Gastroesophageal sphincter (tissue), 4 donors: ENCODE measurements at places on chromosomes 6 and 20.

DNA sequence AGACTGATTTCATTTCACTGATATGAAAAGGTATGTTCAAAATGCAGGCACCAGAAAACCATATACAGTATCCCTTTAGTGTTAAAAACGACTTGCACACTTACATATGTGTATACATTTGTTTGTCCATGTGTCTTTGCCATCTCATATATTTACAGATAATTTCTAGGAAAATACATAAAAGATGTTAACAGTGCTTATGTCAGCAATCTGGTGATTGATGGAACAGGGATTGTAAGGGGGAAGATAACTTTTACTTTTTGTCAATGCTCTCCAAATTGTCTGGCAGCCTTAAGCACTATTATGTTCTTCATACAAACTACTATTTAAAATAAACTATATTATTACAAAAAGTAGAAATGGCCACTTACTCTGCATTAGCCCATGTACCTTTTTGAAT lies 238.5 kb upstream of the DEFB112 start:
- no peak for ATAC-seq

DNA sequence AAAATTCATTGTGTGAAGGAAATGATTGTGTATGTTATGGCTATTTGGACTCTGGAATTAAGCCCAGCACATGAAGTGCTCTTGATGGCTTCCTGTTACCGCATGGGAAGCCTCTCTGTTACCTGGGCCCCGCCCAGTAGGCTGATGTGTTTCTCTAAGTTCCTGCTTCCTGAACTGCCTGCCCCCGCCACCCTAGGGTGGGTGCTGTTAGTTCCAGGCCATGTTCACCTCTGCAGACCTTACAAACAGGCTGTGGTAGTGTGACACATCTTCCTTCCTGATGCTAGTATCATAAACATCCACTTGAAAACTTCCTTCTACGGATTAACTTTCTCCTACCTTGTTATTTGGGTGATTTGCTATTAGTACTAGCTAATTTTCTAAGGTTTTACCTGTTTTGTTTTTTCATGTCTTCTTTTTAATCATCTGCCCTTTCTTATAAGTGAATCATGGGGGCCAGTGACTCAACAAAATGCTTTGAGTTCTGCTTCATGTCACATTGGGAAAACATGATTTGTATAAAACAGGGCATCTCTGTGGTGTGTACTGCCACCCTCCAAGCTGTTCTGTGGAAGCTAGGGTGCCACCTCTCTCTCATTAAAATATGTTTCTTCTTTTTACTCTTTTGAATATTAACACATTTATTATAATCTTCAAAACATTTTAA lies 40.6 kb downstream of the SH3BGRL2 start:
- peak; percentile 42 for ATAC-seq

GRCh38 chr20:62685781-62686555 lies 22.7 kb upstream of the NTSR1 start:
- peak; percentile 25 for ATAC-seq

GRCh38 chr20:13432126-13432525 lies 206.6 kb downstream of the TASP1 start:
- no peak for ATAC-seq

DNA sequence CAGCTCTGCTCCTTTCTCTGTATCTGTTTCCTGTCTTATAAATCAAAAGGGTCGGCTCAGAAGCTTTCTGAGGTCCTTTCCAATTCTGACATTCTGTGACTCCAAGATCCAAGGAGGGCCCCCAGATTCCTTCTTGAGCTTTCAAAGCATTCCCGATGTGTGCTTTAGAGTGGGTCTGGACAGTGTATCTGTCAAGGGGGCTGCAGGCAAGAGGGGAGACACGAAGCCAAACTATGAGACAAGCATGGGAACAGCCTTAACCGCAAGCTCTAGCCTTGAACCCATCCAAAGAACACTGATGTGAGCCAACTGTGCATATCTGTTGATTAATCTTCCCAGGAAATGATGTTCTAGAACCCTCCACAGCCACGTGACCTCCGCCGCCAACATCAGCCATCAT lies 73.8 kb downstream of the TSHZ2 start:
- ATAC-seq = no peak

DNA sequence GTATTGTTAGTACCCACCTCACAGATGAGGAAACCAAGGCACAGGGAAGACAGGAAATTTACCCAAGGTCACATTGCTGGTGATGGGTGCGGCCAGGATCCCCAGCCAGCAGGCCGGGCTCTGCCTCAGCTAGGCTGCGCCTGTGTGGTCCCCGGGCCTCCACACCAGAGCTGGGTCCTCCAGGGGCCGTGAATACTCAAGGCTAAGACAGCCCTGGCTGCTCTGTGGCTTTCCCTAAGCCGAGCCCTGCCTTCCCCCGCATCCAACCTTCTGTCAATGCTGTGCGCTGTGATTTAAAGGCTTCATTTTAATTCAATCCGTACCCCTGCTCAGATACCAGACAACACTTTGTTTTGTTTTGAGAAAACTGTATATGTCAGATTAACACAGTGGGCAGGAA lies 246.7 kb downstream of the TTLL2 start:
- no peak for ATAC-seq

DNA sequence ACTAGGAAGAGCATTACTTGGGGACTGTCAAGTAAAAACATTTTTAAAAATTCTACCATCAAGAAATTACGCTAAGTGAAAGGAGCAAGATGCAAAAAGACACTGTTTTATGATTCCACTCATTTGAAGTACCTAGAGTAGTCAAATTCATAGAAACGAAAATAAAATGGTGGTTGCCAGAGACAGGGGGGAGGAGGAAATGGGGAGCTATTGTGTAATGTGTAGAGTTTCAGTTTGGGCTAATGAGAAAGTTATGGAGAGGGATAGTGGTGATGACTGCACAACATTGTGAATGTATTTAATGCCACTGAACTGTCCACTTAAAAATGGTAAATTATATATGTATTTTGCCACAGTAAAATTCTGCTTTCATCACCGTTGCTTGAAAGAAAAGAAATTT lies 83.8 kb downstream of the UST start:
- ATAC-seq = no peak

DNA sequence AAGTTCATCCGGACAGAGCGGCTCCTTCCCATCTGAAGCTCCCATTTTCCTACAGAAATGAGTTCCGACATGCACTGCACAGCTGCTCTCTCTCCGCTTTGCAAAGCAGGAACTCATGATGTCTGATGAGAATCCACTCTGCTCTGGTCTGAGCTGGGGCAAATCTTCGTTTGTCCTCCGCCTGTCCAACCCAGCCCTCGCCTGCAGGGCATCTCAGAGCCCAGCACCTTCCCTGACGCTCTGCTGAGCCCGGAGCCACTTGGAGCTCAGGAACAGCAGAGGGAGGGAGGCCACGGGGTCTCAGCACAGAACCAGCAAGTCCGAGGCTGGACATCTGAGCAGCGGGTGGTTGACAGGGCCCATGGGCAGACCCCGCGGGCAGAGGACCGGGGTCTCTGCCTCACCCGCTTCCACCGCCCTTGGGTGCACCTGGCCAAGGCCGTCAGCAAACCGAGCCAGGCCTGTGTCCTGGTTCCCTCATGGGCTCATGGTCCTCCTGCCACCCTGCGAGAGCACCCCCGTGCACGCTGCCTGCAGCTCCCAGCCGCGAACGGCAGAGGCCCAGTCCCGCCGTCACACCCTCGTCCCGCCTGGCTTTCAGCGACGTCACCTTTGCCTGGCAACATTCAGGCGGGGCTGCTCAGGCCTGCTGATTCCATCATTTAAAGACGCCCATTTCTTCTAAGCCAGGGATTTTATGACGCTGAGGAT lies 78.5 kb upstream of the BHLHE23 start:
- ATAC-seq = no peak

DNA sequence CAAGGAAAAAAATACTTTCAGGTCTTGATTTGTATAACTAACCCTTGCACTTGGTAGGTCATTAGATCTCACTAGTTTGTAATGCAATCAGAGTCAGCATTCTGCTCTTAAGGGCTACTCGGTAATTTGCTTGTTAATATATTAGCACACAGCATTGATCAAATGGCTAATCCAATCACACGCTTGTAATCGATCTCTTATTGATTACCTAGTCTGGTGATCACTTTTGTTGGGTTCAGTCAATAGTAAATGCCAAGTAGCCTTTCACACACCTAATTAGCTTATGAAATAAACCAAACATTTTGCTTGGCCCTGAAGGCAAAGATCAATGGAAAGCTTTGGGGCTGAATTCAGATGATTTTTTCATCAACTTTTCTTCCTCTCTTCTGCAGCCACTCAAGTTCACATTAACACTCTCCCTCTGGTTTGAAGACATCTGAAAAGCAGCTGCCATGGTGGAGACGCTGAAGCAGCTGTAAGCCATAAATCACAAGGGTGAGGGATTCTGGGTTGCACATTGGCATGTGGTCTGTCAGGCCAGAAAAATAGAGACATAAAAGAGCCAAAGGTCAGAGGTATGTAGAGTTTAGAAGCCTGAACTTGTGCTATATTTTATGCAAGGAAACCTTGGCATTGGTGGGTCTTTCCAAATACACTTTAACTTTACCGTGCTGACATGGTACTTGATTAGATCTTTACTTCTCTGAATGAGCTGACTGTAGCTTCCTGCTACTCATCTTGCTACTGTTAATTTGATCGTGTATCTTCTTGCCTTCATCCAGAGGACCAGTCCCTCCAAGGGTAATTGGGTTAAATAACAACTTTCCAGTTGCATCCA lies 234.4 kb downstream of the SIM1 start:
- ATAC-seq = no peak

- no peak for ATAC-seq
These were observed 59.6 kb downstream of the ZNF831 start for GRCh38 chr20:59223182-59223601.

DNA sequence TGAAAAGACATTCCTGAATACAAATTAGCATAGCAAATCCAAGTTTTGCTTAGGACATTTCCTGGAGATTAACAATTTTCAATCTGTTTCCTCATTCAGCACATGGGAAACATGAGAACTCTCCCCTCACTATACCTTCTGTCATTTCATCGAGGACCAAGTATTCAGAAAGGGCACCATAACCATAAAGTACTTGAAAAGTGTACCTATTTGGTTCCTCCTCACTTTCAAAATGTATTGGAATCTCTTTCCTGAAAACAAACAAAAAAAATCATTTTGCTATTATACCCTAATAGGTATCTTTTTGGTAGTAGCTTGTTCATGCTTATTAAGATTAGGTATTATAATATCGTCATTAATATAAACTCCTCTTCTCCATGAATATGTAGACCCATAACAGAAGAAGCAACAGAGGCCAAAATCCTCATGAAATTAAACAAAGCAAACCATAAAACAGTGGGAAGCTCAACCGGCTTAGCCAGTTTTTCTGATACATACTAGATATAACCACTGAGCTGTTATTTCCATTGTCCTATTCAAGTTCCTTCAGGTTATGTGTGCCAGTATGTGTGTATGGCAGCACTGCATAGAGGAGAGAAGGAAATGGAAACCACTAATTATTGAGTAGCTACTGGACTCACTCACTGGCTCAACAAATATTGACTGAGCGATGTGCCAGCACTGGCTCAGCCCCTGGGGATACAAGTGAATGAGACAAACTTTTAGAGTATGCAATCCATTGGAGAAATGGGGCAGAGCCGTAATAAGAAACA lies 274.0 kb downstream of the MAFB start:
- no peak for ATAC-seq

- ATAC-seq = peak; percentile 61
These were observed 8.8 kb downstream of the PDRG1 start for GRCh38 chr20:31943052-31943471.

GRCh38 chr20:43975096-43975768 lies 60.6 kb downstream of the TOX2 start:
- no peak for ATAC-seq

DNA sequence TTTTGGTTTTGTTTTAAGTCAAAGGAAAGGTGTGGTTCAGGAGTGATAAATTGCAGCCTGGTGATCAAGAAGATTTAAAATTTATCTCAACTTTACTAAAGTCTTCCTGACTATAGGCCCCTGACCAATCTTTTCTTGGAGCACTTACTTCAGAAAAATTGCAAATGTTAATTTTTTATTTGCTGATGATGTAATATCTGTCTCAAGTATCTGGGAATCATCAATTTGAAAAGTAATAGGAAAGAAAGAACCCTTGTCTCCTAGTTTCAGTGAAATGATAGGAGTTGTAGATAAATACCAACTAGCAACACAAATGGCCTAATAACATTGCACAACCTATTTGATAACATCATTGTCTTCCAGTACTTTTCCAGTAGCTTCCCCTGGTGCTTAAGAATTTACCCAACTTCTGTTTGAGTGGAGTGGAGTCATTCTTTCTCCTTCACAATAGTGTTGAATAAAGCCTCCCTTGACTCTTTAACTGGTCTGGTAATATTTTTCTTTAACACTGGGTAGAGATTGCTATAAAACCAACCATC lies 648.3 kb upstream of the ADGRB3 start:
- ATAC-seq = no peak

DNA sequence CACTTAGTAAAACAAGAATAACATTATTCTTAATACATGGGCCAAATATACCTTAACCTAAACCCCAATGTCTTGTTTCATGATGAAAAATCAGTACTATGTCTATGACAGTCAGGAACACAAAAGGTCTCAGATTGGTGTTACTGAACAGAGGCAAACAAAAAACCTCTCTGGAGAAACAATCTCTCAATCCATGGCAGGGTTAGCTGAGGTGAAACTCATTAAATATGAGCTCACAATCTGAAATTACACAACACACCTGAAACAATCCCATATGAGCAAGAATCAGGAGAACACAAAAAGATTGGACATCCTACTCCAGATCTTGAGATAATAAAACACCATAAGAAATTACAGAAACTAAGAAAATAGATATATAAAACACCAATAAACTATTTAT lies 6.5 kb upstream of the SLC17A4 start:
- ATAC-seq = no peak

DNA sequence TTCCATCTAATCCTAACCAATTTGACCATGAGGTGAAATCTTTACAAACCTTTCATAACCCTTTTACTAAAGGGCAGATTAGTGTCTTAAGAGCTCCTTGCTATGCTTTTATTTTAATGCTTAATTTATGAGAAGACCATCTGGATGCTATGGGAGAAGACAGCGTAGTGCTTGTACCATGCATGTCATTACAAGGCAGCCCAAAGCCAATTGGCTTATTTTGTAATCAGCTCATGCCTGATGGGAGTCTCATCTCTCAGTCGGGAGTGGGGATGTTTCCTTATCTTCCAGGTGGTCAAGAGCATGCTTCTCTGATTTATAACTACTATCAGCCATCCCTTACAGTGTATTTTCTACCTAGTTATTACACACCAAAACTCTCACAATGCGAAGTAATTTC lies 304.7 kb downstream of the FARS2 start:
- no peak for ATAC-seq

- ATAC-seq = no peak
These were observed 60.7 kb downstream of the EYA4 start for GRCh38 chr6:133301835-133302234.

GRCh38 chr6:96505363-96505762 lies 16.2 kb upstream of the UFL1 start:
- ATAC-seq = no peak

GRCh38 chr6:138443979-138444378 lies 40.0 kb downstream of the HEBP2 start:
- ATAC-seq = no peak

DNA sequence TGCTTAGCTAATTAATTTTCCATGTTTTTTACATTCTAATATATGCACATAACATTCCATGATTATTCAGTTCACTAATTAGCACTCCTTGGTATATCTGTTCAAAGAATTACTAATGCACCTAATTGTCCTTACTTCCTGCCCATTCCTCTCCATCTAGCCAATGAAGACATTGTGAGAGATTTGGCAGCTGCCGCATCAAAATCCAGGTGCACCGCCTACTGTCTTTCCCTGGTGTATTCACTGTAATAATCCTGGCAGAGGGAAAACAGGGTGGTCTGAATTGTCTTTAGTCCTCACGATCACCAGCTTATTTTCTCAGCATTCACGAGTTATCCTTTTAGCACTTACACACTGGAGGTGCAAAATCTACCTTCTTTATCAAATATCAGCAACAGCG lies 61.0 kb upstream of the SCGN start:
- no peak for ATAC-seq
